Right lobe of liver (tissue), 6 donors: ENCODE measurements at places on chromosomes 5 and 9. TPM values are rescaled to one million over a fixed set of nuclear protein-coding genes. Genes with fewer than 3 reads are reported as not detected.

TCOF1 gene
- total RNA-seq: 9.0 TPM

ZNF189 gene
- 7.1 TPM for total RNA-seq

MARCOL gene
- total RNA-seq: not detected

MEIKIN gene
- not detected for total RNA-seq

ENTPD2 gene
- 0.86 TPM for total RNA-seq

CNTNAP3 gene
- 1.8 TPM for total RNA-seq

BTNL3 gene
- not detected for total RNA-seq

GFI1B gene
- not detected for total RNA-seq

LYRM7 gene
- 9.5 TPM for total RNA-seq

CCDC171 gene
- total RNA-seq: 0.42 TPM

OMD gene
- not detected for total RNA-seq

PDGFRB gene
- total RNA-seq: 17.3 TPM

GABRA6 gene
- not detected for total RNA-seq

SLC24A2 gene
- total RNA-seq: not detected

PCDHGA9 gene
- total RNA-seq: 1.0 TPM

PCDHGA2 gene
- 0.56 TPM for total RNA-seq

GFPT2 gene
- 0.46 TPM for total RNA-seq

CCDC192 gene
- total RNA-seq: not detected

TLR4 gene
- 9.3 TPM for total RNA-seq

MOB3B gene
- total RNA-seq: 1.1 TPM

PHF2 gene
- total RNA-seq: 6.3 TPM

KCNT1 gene
- not detected for total RNA-seq

CAMK2A gene
- total RNA-seq: 0.10 TPM

AGXT2 gene
- total RNA-seq: 84.7 TPM

GCNT4 gene
- 1.7 TPM for total RNA-seq

IL9 gene
- not detected for total RNA-seq

TAF11L10 gene
- total RNA-seq: not detected

JAK2 gene
- 3.7 TPM for total RNA-seq

FBP1 gene
- total RNA-seq: 180 TPM

ST8SIA4 gene
- total RNA-seq: 1.7 TPM

CDX1 gene
- total RNA-seq: not detected

FOXD1 gene
- not detected for total RNA-seq

KIF2A gene
- total RNA-seq: 6.6 TPM

CDC26 gene
- total RNA-seq: 20.3 TPM

C6 gene
- total RNA-seq: 387 TPM

WDR41 gene
- 17.7 TPM for total RNA-seq

PCDHAC1 gene
- total RNA-seq: 0.32 TPM

ABCA2 gene
- 49.2 TPM for total RNA-seq

MAP1B gene
- total RNA-seq: 10.9 TPM

NR3C1 gene
- total RNA-seq: 52.5 TPM

PRDM9 gene
- total RNA-seq: not detected

ALG2 gene
- total RNA-seq: 26.9 TPM

LRRC70 gene
- 1.2 TPM for total RNA-seq

AFAP1L1 gene
- total RNA-seq: 4.2 TPM

PTGR1 gene
- 567 TPM for total RNA-seq

VCP gene
- 147 TPM for total RNA-seq

MLLT3 gene
- total RNA-seq: 1.5 TPM

ADAMTS12 gene
- total RNA-seq: 3.9 TPM

TAF1L gene
- total RNA-seq: not detected

PCDHGA1 gene
- total RNA-seq: 0.07 TPM
